Neural progenitor cell (in vitro differentiated cells): ENCODE measurements at places on chromosomes 11 and 22. TPM values are rescaled to one million over a fixed set of nuclear protein-coding genes. Genes with fewer than 3 reads are reported as not detected.

BSX gene
- not detected in 2 replicates for total RNA-seq

KCNJ4 gene
- 0.82 and 4.6 TPM in 2 replicates for total RNA-seq

TYR gene
- total RNA-seq: not detected in 2 replicates

ZFP91 gene
- 37.7 and 52.0 TPM in 2 replicates for total RNA-seq

MRPL40 gene
- 15.5 and 17.0 TPM in 2 replicates for total RNA-seq

OR51E2 gene
- total RNA-seq: not detected in 2 replicates

RPL27A gene
- 1,116 and 1,250 TPM in 2 replicates for total RNA-seq

SMCO4 gene
- total RNA-seq: 27.8 and 35.1 TPM in 2 replicates

NXPE4 gene
- not detected in 2 replicates for total RNA-seq

PANX2 gene
- total RNA-seq: 0.88 and 1.9 TPM in 2 replicates

SPA17 gene
- total RNA-seq: 53.3 and 67.2 TPM in 2 replicates

P2RY6 gene
- 0.25 TPM in 1 of 2 replicates, not detected in the other for total RNA-seq

NUMA1 gene
- total RNA-seq: 130 and 337 TPM in 2 replicates

BLID gene
- total RNA-seq: not detected in 2 replicates

CYTH4 gene
- not detected in 2 replicates for total RNA-seq

PKP3 gene
- total RNA-seq: 6.5 and 8.5 TPM in 2 replicates

C11orf87 gene
- total RNA-seq: not detected in 2 replicates

CSNK2A3 gene
- 1.7 and 5.9 TPM in 2 replicates for total RNA-seq

B4GALNT4 gene
- total RNA-seq: 16.4 and 110 TPM in 2 replicates

MRGPRE gene
- total RNA-seq: not detected in 2 replicates

JAML gene
- total RNA-seq: 0.09 TPM in 1 of 2 replicates, not detected in the other

MUC2 gene
- not detected in 2 replicates for total RNA-seq

GGTLC2 gene
- not detected in 2 replicates for total RNA-seq

TSGA10IP gene
- total RNA-seq: 3.0 and 7.3 TPM in 2 replicates
